ENCODE measurements at places on chromosomes 6 and 20.

DNA sequence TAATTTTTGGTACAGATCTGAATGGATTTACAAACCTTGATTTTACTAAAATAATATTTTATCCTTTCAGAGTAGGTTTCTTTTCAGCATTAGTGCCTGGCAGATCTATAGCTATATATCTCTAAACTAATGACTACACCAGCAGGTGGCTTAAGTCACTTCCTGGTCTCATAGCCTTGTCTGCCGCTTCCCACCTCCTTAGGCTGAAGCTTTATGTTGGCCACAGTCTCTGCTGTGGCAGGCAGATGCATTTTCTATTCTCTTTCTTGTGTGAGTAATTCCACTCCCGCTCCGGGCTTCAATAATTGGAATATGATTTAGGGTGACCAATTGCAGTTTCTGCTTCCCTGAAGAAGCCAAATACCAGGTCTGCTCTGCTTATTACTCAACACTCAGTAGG is 226.8 kb upstream of the HS3ST5 start:
- no peak for DNase-seq

DNA sequence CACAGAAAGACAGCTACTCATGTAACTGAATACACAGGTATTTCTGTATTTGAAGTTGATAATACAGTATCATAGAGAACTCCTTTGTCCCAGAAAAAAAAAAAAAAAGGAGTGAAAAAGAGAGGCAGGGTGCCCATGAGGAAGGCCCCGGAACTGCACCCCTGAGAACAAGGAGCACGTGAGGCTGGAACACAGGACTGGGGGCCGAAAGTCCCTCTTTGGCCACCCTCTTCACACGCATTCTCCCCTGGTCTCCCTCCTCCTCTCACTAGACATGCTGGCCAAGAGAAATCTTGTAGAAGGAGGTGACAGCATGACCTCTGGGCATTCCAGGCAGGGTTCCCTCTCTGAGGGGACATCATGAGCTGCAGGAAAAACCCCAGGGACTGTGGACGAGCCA is 62.7 kb upstream of the TRAF3IP2 start:
- no peak for DNase-seq

DNA sequence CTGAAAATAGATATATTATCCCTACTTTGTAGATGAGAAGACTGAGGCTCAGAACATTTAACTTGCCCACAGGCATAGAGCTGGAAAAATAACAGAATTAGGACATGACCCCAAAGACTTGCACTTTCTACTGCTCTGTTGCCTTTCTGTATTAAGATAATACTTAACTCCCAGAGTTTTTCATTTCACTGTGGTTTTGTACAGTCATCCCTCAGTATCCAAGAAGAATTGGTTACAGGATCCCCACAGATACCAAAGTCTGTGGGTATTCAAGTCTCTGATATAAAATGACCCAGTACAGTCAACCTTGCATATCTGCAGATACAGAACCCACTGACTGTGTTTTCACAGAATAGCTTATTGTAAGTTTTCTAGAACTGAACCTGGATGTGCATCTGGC is 16.8 kb downstream of the MRS2 start:
- DNase-seq: no peak

GRCh38 chr6:37017606-37018197 is 12.2 kb downstream of the FGD2 start:
- no peak for DNase-seq

GRCh38 chr6:158174514-158174913 is 6.4 kb downstream of the GTF2H5 start:
- no peak for DNase-seq

GRCh38 chr6:78484198-78485064 is 382.9 kb upstream of the IRAK1BP1 start:
- DNase-seq: no peak

DNA sequence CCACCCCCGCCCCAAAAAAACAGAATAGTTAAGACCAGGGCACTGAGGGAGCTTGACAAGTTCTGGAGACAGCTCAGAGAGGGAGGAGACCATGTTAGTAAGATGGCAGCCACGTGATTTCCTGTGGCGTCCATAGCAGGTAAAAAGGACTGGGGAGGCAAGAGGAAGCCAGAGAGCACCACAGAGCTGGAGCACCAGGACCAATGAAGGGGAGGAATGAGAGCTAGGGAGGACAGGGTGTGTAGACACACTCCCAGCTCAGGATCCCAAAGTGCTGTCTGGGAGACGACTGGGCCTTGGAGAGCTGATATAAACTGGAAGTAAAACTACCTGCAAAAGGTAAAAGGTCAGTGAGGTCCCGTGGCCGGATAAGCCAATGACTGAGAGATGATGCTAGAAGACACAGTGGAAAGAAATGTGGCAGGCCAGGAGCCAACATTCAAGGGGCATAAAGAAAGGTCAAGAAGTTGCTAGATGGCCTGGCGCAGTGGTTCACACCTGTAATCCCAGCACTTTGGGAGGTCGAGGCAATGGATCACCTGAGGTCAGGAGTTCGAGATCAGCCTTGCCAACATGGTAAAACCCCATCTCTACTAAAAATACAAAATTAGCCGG is 39.0 kb downstream of the SLC23A2 start:
- DNase-seq: no peak

- no peak for DNase-seq
These were observed 883.6 kb upstream of the FLRT3 start for GRCh38 chr20:15220778-15221565.

DNA sequence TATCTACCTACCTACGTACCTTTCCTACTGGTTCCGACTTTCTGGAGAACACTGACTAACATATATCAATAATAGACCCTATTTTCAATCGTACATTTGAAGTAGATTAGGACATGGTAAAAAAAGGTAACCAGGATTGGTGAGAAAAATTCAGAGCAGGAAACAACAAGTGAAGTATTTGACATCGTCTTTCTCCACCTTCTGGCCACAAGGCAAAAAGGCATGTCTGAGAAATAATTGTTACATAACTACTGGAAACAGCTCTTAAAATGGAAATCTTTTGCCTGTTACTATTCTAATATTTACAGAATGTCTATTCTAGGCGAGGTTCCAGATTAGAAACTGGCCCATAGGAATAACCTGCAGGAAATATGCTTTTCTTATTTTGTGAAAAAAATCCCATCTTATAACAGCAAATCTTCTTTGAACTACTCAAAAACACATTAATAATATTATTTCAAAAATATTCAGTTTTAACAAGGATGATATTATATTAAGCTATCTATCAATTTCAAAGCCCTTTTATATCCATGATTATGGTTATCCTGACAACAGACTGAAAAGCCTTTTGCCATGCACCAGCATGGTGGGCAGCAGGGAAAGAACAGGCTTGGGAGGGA is 80.8 kb downstream of the RCAN2 start:
- DNase-seq: no peak

DNA sequence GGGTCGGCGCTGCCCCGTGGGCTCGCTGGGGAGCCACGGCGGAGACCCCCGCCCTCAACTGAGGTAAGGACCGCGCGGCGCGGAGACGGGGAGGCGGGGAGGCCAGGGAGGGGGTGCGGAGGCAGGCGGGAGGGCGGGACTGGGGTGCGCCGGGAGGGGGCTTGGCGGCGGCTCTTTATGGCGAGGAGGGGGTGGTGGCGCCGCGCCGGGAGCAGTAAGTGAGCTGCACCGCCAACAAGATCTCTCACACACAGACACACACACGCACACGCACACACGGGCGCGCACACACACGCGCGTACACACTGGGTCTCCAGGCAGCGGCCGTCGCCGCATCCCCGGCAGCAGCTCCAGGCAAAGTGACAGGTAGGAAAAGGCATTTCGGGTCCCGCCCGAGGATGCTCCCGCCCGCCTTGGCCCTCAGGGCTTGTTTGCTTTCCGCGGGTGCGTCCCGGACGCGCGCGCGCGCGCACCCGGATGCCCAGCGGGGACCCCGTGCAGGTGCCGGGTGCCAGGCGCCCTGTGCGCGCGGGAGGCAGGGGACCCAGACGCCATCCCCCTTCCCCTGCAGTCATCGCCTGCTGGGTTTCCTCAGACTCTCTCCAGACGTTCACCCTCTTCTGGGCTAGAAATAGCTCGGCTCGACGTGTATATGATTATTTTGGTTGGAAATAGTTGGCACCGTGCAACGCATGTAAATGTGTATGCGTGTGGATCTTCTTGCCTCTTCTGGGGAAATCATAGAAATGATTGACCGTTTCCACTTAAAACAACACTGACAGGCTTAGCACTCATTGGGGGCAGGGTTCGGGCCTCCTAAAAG is at the start of gene PLCB4:
TSS of gene PLCB4 (plus strand) at position 247 of the 823 bp plus-strand sequence. CDS start 238,728 bp downstream, outside the sequence.
- DNase-seq: no peak

- DNase-seq: no peak
These were observed 63.3 kb upstream of the ZNF133 start for GRCh38 chr20:18224968-18225568.

- no peak for DNase-seq
These were observed 660 bp upstream of the TFB1M start for GRCh38 chr6:155314773-155315515.

DNA sequence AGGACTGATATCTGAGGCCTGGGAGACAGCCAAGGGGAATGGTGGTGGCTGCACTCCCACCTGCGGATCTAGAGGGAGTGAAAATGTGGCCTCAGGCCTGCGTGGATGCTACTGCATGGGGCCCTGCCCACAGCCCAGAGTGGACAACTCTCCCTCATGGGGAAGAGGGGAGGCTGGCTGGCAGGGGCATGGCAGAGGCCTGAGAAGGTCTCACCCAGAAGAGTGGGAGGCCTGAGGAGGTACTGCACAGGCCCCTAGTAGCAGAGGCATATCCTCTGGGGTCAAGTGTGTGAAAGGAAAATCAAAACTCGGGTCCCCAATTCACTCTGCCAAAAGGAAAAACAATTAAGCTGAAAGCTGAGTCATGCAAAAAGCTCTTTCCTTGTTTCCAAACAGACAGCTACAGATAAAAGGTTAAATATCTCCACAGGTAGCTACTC is 158.2 kb downstream of the AKAP7 start:
- DNase-seq: no peak

- DNase-seq: no peak
These were observed 155.4 kb downstream of the NRN1 start for GRCh38 chr6:5851261-5851757.
